Activated T-cell treated with anti-CD3 and anti-CD28 coated beads for 48 hours (primary cell): ENCODE measurements at places on chromosomes 1 and 21.

- no peak for DNase-seq
These were observed 358.3 kb upstream of the GREM2 start for GRCh38 chr1:240970253-240970652.

DNA sequence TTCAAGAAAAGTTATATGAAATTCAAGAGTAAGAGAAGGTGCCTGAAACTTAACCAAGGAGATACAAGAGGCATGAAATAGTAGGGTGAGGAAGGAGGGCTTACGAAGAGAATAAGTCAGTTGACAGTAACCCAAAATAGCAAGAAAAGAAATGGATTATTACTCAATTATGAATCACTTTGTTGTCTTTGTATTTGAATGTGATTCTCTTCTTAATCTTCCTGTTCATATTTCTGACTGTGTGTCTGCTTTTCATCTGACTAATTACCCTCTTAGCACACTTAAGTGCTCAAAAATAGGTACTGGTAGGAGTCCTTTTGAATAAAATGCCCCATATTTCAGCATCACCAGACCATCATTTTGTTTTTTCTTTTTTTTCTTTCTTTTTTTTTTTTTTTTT is 39.4 kb downstream of the GLMN start:
- DNase-seq = no peak

GRCh38 chr1:200374569-200375295 is 35.1 kb downstream of the ZNF281 start:
- no peak for DNase-seq

- DNase-seq = no peak
These were observed 508.8 kb downstream of the PLPP3 start for GRCh38 chr1:56070601-56071000.

DNA sequence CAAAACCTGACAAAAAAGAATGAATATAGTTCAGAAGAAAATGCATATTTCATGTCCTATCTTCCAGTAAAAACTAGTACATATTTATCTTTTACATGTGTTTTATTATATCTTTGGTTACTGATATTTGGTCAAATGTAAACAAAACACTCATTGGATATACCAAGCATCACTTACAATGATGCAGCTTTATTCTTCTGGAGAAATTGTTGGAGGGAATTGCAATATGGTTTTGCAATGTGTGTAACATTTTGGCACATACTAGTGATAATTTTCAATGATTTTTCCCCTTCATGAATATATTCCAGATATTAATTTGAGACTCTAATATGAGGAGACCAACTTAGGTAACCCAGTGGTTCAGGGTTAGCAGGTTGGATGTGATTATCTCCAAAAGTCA is 146.1 kb downstream of the ZC3H11B start:
- no peak for DNase-seq

DNA sequence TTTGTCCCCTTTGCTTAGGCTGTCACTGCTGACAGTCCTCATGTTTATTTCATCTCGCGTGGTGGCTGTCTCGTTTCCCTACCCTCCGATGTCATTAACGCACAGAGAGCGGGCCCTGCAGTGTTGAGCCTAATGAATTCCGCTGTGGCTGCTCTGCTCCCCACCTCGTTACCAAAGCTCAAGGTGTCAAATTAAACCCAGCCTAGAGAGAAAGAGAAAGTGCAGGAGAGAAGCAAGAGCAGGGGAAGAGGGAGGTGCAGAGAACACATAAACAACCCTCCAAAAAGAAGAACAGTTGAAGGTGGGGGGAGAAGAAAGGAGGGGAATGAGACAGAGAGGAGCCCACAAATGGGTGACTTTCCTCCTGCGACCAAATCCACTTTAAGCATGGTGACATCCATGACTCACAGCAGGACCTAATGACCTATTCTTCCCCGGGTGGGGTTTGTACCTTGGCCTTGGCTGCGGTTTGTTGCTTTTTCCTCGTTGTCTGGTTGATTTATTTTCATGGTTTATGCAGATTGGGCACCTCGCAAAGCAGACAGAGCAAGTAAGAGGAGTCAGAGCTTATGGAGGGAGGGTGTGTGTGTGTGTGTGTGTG is 92.5 kb downstream of the PBX1 start:
- DNase-seq = no peak
